Cerebellar nuclear complex (tissue), 1 donor: ENCODE measurements at places on chromosomes 2 and 18.

DNA sequence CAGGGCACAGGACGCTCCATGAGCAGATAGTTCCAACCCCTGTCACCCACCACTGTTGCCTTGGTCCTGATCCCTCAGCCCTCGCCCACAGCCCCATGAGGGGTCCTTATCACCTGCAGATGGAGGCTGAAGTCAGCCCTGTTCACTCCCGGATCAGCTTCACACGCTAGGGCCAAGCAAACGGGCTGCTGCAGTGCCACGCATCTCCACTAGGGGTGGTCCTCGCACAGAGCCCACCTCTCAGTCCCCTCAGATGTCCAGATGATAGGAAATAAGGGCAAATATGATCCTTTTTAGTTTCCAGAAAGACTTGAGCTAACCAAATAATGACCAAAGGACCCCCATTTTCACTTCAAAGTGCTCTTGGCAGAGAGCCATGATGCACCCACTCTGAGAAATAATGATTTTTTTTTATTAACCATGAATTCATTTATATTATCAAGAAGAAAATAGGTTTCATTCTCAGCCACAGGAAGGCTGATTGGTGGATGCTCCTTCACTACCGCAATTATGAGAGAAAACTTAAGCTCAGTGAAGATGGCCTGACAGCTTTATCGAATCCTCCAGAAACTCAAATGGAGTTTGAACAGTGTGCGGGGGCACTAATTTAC is 71.9 kb upstream of the KLHL29 start:
- no peak for DNase-seq

DNA sequence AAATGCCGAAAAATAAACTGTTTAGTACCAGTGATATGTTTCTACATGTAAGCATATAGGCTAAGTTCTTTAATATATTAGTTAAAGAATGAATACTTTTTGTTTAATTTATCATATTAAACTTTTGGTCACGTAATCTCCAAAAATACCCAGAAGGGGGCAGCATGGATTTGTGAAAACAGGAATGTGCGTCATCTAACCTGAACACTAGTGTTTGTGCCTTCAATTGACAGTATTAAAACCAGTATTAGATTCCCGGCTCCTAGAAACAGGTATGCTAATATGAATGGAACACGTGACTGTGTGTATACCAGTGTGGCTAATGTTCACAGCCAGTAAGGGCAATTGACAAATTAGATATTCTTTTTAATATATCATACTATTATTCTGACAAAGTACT is 51.8 kb downstream of the WDR7 start:
- DNase-seq: no peak

- no peak for DNase-seq
Observed at GRCh38 chr2:135198481-135198880, 146.4 kb downstream of the RAB3GAP1 start.

DNA sequence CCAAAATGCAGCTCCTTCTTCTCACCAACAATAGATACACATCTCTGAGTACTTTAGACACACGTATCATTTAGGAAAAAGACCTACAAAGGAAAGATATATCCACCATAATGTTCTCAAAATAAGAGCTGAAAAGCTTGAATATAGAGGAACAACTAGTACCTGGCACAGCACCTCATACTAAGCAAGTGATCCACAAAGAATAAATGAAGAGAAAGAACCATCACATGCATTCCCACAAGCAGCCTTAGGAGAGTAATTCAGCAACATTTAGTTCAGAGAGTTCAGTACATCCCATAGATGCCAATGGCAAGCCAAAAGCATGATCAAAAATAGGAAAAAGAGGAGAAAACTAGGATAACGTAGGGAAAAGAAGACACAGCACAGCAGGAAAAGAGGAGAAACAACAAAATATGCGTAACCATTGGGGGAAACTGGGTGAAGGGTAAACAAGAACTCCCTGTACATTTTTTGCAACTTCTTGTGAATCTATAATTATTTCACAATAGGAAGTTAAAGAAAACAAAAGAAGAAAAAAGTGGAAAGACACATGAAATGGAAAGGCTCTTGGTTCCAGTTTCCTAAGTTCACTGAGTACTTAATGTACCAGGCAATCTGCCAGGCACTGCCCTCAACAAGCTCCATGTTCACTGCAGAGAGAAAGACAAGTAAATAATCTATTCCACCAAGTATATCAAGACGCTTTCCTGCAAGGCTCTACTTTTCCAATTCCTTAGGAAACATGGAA is 22.3 kb downstream of the CLASP1 start:
- no peak for DNase-seq

DNA sequence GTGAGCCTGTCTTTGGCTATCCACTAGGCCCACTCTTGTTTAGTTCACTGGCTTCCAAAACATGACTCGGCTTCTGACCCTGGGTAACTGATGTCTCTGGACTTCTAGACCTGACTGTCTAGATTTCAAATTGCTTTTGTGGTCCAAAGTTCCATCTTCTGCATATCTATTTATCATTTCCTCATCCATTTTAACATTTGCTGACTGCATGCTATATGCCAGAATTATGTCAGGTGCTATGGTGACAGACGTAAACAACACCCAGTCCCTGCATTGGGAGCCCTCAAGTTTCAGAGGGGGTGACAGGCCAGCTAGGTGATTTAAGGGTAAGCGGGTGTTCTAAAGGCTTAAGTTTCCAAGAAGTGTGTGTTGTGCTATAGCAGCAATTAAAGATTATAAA is 140.9 kb downstream of the PIEZO2 start:
- DNase-seq: no peak

DNA sequence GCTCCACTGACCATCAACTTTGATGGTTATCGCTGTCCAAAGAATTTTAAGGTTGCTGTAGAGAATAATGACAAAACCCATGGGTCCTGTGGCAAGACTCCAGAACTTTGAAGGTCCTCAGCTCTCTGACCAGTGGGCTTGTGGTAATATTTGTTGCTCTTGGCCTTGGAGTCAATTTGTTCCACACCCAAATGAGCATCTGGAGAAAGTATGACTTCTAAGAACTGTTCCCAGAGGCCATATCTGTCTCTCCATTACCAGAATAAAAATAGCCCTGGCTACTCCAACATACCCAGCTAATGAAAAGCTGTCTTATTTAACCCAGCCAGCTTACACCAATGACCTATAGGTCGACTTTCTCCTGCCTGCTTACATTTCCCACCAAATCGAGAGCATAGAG is 466.4 kb downstream of the MEIS1 start:
- DNase-seq: no peak

GRCh38 chr18:50847192-50847591 is 27.4 kb upstream of the MRO start:
- DNase-seq: no peak

DNA sequence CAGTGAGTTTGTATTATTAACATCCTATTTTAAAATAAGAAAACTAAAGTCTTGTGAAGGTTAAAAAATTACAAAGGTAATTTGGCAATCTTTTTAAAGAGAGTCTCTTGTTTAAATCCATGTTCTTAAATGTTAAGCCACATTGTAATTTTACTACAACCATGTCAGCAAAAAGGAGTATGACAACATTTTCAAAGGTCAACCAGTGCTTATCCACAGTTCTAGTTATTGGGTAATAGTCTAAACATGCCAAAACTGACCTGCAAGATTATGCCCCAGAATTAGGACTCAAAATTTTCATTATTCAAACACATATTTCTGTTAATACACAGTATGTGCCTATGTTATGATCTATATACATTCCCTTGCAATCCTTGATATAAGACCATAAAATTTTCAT is 1312.6 kb upstream of the CHAC2 start:
- no peak for DNase-seq

DNA sequence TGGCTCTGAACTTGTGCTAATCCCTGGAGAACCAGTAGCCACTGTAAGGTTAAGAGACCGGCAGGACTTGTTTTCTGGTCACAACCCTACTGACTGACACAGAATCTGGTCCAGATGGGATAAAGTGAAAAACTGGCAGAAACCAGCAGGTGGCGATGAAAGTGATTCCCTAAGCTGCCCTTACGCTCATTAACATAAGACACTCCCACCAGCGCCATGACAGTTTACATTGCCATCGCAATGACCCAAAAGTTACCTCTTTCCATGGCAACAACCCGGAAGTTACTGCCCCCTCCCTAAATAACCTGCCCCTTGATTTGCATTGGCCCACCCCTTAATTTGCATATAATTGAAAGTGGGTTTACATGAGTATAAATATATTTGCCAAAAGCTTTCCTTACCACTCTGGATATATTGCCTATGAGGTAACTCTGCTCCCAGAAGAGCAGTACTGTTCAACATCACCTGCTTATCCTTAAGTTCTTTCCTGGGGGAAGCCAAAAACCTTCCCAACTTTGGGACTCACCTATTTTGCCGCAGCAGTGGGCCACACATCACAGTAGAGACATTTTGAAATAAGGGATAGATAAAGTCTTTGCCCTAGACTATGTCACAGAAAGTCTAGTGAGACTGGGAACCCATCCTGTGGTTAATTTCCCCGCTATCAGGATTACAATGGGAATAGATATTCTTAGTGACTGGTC is 35.8 kb upstream of the AFF3 start:
- no peak for DNase-seq

DNA sequence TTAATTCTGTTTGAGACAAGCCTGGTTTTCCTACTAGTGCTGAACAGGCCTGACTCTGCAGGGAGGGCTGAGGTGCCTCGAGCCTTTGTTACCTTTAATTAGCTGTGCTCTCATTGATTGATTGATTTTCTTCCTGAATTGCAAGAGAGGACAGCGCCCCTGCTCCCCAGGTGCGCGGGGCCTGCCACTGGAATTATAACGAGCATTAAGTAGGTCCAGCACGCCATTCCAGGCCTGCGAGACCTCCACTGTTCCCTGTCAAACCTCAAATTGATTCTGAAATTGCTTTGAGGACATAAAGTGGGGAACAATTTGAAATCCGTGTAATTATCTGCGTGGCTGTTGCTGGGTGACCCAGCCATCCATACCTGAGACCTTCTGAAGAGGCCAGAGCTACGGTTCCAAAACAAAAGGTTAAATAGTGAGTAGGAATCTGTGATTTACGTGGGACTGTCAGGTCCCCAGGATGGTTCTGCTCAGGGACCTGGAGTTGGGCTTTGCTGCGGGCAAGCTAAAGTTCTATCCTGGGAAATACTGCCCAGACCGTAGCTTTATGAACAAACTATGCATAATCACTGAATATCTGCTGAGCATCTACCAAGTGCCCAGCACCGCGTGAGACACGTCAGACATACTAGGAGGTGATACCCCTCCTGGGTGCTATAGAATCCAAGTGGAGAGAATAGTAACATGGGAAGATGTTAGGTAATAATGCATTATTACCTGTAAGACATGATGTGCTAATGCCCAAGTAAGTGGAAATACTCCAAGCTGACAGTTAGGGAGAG is 104.1 kb downstream of the ZBTB7C start:
- DNase-seq: no peak

DNA sequence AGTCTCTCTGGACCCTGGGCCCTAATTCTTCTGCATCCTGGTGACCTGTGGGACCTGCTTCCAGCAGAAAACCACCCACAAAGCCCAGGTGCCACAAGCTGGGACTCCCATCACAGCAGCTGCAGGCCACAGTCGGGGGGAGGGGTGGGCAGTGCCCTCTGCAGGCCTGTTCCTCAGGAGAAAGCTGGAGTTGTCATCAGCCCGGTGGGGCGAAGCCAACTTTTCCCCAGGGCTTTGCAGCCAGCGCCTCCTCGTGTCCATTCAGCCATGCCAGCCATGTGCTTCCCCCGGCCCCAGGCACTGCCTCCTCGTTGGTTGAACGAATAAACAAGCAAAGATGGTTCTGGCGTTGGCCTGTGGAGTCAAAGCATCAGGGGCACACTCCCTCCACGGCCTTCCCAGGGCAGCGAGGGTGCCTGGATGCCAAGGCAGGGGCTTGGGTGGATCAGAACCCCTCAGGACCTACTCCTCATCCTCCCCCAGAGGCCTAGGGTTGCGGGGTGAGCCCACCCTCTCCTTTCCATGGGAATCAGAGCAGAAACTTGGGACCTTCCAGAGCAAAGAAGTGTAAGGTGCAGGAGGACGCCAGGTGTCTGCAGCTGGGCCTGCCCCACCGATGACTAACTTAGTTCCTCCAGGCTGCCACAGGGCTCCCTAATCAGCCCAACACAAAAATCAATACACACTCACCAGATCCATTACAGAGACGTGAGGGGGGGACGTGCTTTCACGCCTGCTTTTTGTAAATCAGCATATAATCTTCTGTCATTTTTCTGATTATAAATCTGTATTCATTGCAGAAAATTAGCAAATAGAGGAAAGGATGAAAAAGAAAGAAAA is 75.7 kb upstream of the RAB6C start:
- DNase-seq: no peak

GRCh38 chr18:77567205-77567604 is 317.6 kb downstream of the GALR1 start:
- no peak for DNase-seq

DNA sequence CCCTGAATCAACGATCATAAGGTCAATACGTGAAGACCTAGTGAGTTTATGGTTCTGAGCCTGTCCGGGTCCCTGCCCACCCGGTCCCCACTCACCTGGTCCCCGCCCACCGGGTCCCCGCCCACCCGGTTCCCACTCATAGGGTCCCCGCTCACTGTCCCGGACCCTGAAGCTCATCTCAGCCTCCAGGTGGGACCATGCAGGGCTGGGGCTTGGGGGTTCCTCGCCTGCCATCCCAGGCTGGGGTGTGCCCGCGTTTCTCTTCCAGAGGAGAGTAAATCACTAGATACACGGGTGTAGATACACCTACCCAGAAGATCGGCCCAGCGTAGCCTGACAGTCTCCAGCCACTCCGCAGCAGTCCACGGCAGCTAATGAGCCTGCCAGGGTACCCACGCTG is 131.5 kb downstream of the MBP start:
- DNase-seq: no peak

DNA sequence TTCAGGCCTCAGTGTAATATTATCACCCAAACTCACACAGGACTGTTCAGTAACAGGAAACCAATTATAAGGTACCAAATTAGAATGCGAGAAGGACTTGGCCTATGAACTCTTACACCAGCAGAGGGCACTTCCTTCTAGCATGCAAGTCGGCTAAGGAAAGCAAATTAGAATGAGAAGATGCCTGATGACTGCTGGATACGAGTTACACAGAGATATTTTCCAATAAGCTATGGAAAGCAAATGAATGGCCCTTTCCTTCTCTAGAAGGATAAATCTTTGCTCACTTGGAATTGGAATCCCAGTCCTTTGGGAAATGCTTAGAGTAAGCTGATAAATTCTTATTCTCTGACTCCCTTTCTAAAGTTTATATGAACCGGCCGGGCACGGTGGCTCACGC is 109.8 kb downstream of the AP1S3 start:
- no peak for DNase-seq

- no peak for DNase-seq
Observed at GRCh38 chr18:54260396-54261072, 8.8 kb upstream of the POLI start.

- no peak for DNase-seq
Observed at GRCh38 chr2:26011609-26011989, 22.3 kb upstream of the RAB10 start.

DNA sequence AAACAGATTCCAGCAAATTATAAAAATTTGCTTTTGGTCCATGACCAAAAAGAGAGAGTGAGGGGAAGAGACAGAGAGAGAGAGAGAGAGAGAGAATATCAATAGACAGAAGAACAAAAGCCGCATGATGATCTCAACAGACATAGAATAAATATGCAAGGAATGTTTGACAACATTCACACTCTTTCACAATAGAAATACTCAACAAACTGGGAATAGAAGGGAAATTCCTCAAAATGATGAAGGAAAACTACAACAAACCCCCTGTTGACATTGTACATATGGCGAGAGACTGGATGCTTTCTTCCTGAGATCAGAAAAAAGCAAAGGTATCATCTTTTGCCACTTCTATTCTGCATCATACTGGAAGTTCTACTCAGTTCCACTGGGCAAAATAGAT is 309.7 kb downstream of the RAD51AP2 start:
- DNase-seq: no peak
